Activated CD4-positive, CD25-positive, alpha-beta regulatory T cell treated with anti-CD3 and anti-CD28 coated beads, Interleukin-2, amount 50 U/mL, for 72 hours (primary cell): ENCODE measurements at places on chromosomes 7 and 10.

- DNase-seq = no peak
Measured at GRCh38 chr10:33115738-33116719, 158.0 kb upstream of the ITGB1 start.

GRCh38 chr10:130546841-130547240 is 410.6 kb downstream of the GLRX3 start:
- no peak for DNase-seq

- no peak for DNase-seq
Measured at GRCh38 chr7:18177815-18178660, 150.4 kb upstream of the PRPS1L1 start.

- DNase-seq = peak; percentile 47
Measured at GRCh38 chr10:84008878-84009277, 130.4 kb upstream of the GHITM start.
